ENCODE measurements at places on chromosomes 4 and X. TPM values are rescaled to one million over a fixed set of nuclear protein-coding genes. Genes with fewer than 3 reads are reported as not detected.

The GABRG1 gene
- 0.72 TPM for total RNA-seq

The SCD5 gene
- total RNA-seq, result 4.3 TPM

The PRSS12 gene
- total RNA-seq, result 23.1 TPM

The RXFP1 gene
- not detected for total RNA-seq
